ENCODE measurements at places on chromosomes 1 and 21.

- DNase-seq: no peak
Measured at GRCh38 chr1:25185409-25186160, 46.7 kb downstream of the SYF2 start.

DNA sequence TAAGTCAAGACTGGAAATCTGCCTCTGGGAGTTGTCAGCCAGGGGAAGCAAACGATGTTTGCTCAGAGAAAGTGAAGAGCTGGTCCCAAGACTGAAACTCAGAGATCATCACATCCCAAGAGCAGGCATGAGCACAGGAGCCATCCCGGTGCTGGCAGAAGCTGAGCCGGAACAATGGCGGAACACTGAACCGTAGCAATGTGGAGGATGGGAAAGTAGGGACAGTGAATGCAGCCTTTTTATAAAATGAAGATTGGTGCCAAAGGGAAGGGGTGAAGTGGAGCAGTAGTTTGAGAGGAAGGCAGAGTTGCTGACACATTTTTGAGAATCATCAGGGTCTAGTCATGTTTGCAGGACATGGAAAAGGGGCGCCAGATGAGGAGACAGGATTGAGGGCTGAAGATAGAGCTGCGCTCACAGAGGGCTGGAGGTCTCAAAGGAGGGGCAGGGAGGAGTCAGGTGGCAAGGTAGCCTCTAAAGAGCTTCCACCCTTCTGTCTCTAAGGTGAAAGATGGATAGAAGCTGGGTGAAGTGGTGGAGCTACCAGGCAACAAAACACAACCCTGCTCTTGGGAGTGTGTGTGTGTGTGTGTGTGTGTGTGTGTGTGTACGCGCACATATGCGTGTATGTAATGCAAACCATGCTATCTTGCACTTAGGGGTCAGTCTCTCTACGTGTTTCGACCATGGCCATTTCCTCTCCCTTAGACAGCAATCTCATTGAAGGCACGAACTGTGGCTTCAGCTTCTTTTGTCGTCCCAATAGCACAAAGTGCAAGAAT is 94.3 kb upstream of the IRF2BP2 start:
- DNase-seq: no peak

- no peak for DNase-seq
Measured at GRCh38 chr1:56873213-56873612, 18.6 kb downstream of the C8A start.

DNA sequence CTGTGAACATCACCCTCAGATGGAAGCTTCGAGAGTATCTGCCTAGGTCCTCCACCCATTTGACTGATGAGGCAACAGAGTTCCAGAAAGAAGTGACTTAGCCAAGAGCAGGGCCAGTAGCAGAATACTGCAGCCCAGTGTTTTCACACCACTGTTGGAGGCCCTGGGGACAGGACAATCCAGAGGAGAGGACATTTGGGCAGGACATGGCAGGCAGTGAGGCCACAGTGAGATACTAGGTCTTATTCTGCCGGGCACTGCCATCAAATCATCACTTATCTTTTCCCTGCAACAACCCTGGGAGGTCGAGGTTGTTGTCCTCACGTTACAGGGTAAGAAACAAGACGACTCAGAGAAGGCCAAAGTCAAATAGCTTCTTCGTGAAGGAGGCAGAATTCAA is 5.5 kb upstream of the FOXO6 start:
- DNase-seq: no peak

- DNase-seq: no peak
Measured at GRCh38 chr1:24191860-24192259, 4.8 kb upstream of the IFNLR1 start.

- DNase-seq: peak; percentile 8
Measured at GRCh38 chr21:44618504-44618903, 6.6 kb downstream of the KRTAP10-8 start.

GRCh38 chr1:107877092-107877491 is 87.9 kb downstream of the VAV3 start:
- DNase-seq: no peak

DNA sequence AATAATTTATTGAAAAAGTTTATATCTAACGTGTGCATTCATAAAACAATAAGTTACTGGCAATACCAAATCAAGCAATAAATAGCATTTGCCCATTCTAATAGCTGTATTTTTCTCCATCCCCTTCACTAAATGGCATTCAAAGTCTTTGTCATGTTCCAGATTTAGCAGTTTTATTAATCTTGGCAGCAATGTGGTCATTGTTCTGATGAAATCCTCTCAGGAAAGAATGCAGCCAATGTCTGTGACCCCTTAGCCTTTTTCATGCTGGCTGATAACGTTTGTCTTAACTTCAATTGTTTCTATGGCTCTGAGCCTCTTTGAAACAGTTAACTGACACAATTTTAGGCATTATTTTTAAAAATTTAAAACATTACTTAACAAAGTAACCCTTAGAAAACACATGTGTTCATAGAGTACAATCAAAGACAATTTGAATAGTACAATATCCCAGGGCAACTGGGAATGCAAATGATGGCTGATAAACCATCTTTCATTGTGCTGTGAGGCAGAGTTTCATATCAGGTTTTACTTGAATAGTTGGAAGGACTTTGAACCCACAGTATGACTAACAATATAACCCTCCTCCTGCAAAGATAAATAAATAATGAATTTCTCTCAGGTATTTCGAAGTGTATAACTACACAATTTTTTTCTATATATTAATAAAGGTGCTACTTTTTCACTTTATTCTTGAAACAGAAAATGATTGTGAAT is 217.5 kb downstream of the LRRIQ3 start:
- no peak for DNase-seq

DNA sequence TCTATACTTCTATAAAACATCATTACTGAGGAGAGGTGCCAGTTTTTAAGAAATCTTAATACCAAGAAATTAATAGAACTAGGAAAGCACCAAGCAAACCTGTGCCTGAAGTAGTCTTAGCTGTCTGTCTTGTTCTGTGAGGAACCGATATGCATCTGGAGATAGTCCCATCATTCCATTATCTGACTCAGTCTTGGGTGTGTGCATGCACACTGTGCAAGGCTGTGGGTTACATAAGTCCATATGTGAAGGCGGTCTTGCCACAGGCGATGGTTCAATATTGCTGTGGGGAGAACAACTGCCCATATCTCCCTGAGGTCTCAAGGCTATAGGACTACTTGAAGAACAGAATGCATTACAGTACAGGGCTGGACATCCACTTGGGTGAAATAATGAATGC is 33.8 kb downstream of the STIL start:
- no peak for DNase-seq

DNA sequence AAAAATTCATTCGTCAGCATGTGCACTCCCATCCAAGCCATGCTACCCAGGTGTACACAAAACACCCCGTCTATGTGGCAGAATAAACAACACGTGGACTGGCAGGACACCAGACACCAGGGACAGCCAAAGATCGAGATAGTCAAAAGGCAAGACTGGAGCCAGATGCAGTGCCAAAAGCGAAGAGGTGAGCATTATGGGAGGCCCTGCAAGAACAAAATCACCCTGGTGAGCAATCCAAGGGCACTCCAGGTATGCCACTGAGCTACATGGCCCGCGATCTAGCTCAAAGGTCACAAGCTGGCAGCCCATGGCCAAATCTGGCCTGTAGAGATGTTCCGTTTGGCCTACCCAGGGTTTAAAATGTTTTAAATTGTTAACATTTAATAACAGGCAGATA is 33.7 kb downstream of the PLPP3 start:
- no peak for DNase-seq

DNA sequence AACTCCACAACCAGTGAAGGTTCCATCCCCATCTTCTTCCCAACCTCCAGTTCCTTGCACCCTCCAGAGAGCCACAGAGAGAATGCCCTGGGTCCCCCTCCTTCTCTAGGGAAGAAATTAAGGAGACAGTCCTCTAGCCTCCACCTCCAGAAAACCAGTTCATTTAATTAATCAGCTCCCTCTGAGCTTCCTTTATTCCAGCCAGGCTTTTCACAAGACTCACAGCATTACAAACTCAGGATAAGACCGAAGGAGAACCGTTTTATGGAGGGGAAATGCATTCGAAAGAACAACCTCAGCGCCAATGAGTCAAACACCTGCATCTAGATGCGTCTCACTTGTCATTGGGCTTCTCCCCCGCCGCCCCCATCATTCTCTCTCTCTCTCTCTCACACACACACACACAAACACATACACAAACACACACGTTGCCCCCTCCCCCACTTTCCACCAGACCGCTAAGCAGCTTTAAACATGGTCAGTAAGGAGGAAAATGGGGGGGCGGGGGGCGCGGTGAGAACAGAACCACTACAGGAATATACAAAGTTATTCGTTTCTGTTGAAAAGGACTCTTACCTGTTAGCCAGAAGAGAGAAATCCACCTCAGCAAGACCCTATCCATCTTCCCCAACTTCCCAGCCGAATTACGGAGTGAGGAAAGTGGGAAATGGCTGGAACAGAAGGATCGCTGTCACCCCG is 544 bp downstream of the ILDR2 start:
- DNase-seq: no peak

DNA sequence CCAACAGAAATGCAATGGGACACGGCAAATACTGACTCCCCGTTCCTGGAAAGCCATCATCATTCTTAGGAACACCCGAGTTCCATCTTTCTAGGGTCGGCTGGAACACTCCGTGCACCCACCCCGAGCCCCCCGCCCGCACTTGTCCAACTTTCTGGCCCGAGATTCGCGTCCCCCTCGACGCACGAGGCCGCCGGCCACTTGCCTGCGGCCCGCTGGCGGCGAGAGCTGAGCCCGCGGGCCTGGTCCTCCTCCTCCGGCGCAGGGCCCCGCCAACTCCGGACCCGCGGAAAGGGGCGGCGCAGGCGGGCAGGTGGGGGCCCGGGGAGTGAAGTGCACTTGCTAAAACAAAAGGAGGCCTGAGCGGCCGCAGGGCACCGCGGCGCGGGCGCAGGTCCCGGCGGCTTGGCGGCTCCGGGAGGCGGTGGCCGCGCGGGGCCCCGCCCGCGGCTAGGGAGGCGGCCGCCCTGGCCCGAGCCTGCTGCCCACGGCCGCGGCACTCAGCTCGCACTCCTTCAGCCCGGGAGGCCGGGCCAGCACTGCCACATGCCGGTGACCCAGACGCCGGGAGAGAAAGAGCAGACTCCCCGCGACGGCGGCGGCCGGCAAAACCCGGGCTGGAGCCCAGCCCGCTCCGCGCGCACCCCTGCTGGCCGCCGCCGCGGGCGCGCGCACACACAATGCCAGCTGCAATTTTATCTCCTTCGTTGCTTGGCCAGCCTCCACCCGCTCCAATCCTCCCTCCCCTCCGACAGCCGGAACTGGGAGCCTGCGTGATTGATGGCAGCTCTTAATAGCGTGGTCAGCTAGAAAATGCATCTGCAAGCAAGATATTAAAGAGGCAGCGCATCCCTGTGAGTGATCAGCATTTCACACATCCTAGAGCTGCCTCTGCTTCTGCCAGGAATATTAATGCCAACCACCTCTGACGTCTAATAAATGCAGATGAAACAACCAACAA is 114.3 kb downstream of the RERE start:
- peak; percentile 87 for DNase-seq

- no peak for DNase-seq
Measured at GRCh38 chr1:36540056-36540455, 57.3 kb upstream of the CSF3R start.

DNA sequence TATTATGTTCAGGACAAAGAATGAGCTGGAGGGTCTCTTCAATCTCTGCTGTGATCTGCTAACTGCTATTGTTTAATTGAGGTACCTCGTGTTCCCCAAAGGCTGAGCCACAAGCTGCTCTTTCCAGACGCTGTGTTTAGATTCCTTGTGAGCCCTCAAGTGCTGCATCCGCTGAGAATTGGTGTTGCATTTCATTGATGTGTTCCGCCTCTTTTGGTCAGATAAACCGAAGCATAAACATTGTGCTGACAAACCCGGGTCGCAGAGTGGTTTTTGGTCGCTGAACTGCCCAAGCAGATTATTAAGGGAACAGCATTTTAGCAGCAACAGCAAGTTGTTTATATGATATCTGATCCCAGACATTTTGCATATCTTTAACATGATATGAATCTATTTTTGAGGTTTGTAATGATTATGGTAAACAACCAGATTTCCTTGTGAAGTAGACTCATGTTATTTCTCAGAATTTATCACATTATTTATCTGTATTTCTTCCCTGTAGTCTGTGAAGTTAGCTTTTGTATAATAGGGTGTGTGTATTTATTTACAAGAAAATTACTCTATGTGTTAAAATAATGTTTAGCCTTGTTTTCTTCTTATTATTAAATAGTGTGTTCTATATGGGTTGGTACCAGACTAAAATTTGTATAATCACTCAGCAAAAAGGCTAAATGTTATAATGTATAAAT is 217.2 kb upstream of the C1orf105 start:
- no peak for DNase-seq

DNA sequence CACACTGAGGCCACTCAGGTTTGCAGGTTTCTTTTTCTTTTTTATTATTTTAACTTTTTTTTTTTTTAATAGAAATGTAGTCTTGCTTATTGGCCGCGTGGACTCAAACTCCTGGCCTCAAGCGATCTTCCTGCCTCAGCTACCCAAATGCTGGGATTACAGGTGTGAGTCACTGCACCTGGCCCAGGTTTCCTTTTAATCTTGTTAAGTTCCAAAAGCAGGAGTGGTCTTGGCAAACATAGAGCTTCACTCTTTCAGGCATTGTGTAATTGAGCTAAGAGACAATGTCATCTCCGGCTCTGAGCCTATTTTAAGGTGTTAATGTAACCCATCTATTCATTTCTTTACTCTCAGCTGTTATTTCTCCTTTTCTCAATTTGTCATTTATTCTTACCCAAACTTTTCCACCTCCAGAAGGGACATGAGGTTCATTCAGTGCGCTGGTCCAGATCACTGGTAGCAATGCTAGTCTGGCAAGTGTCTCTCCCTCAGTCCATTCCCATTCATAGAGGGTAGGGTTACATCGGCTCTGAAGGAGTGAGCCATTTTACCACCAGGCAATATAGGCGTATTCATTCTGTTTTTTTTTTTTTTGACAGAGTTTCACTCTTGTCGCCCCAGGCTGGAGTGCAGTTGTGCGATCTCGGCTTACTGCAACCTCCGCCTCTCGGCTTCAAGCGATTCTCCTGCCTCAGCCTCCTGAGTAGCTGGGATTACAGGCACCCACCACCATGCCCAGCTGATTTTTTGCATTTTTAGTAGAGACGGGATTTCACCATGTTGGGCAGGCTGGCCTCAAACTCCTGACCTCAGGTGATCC is 11.3 kb upstream of the MFSD2A start:
- DNase-seq: no peak

GRCh38 chr1:222627232-222627631 is 9.3 kb downstream of the MIA3 start:
- no peak for DNase-seq

DNA sequence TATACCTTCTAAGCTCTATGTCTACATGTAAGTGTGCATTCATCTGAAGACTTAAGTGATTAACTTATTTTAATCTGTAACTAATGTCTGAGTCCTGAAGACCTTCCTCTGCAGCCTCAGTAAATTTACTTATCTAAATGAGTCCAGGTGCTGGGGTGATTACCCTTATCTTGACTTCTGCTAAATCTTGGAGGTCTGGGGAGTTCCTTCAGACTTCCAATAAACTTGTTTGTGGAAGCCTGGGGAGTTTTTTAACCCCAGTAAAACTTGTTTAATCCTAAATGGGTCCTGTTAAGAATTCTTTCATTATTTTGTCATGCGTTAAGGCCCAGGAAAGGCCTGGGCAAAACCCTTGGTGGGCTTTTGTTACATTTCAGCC is 37.0 kb downstream of the RSPH1 start:
- no peak for DNase-seq
